Activated CD4-positive, alpha-beta T cell treated with anti-CD3 and anti-CD28 coated beads for 36 hours (primary cell): ENCODE measurements at places on chromosomes 12 and 14. TPM values are rescaled to one million over a fixed set of nuclear protein-coding genes. Genes with fewer than 3 reads are reported as not detected.

GRCh38 chr12:79063258-79063657 lies 198.7 kb downstream of the SYT1 start:
- H3K4me3 ChIP-seq: no peak overlapping the region
- DNase-seq: no peak
- no peak overlapping the region for H3K27ac ChIP-seq
- H3K27me3 ChIP-seq: no peaks in the 10 kb centered on the region
- no peaks in the 10 kb centered on the region for H3K36me3 ChIP-seq

- H3K27ac ChIP-seq: peak overlapping the region; percentile 82
- H3K27me3 ChIP-seq: no peaks in the 10 kb centered on the region
- H3K4me3 ChIP-seq: peak overlapping the region; percentile 93
- DNase-seq: peak; percentile 17
These were observed 1.5 kb downstream of the ZNF605 start for GRCh38 chr12:132954471-132955048.

DNA sequence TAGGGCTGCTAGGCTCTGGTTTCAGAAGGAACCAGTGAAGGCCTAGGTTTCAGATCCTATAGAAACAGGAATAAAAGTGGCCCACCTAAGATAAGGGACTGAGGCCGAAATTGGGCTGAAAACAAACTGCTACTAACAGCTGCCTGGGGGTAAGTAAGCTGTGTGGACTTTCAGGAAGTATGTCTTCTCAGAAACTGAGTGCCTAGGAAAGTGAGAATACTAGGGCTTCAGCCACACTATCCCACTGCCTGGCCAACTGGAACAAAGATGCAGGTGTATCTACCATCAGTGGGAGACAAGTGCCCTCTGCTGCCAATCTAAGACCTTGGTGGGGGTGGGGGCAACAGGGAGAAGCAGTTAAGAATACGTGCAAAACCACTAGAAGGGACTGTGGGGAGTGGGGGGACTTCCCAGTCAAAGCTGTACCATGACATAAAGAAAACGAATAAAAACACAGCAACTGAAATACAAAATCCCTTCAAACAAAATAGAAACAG lies 82.5 kb downstream of the MED13L start:
- DNase-seq: peak; percentile 81
- peak overlapping the region; percentile 40 for H3K4me3 ChIP-seq
- peaks cover 66% of the 10 kb centered on the region for H3K4me1 ChIP-seq
- H3K27me3 ChIP-seq: no peaks in the 10 kb centered on the region
- H3K27ac ChIP-seq: peak overlapping the region; percentile 69

Gene CFAP251
- 0.65 TPM for total RNA-seq

Gene RNASE11
- not detected for total RNA-seq

Gene GPR162
- total RNA-seq: 0.11 TPM

Gene IL31
- total RNA-seq: 4.0 TPM

Gene LAG3
- 93.9 TPM for total RNA-seq

Gene MSRB3
- 0.12 TPM for total RNA-seq

Gene LMNTD1
- not detected for total RNA-seq

DNA sequence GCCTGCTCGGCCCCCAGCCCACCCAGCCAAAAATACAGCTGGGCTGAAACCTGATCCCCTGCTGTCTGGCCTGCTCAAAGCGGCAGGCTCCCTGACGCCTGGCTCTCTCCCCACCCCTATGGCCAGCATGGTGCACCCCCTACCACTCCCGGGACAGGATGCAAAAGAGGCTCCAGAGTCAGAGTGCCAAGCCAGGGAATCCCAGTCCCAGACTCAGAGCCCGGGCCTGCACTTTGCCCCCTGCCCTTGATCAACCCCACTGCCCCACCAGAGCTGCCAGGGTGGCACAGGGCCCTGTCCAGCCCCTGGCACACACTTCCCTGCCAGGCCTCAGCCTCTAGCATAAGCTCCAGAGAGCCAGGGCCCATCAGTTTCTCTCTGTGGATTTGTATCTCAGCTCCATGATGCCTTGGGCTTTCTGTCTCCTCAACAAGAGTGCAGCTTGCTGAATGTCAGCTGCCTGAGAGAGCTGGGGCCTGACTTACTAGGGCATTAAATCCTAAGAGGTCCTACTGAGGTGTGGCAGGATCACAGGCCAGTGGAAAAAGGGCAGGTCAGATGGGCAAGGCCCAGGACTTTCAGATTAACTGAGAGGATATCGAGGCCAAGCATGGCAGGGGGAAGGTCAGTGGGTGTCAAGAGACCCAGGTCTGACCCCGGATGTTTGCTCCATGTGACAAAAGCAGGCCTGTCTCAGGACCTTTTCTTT lies 13.9 kb downstream of the ACVRL1 start:
- H3K36me3 ChIP-seq: no peaks in the 10 kb centered on the region
- peaks cover 11% of the 10 kb centered on the region for H3K4me1 ChIP-seq
- no peak for DNase-seq

DNA sequence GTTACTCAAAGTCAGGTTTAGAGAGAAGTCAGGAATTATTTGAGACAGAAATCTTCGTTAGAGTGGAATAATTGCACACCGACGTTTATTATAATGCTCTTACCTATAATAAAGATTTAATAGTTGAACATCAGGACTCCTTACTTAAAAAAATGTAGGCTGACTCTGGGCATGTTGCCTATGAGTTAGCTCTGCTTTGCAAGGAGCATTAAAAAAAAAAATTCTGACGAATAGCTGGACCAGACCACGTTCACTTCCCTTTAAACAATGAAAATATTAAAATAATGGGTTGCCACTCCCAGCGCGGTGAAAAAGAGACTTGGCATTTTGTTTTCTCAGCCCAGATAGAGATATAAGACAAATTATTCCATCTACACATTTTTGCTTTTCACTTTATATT lies 574 bp upstream of the FANCM start:
- H3K36me3 ChIP-seq: peaks cover 6% of the 10 kb centered on the region
- H3K27me3 ChIP-seq: no peaks in the 10 kb centered on the region
- peak overlapping the region; percentile 99 for H3K27ac ChIP-seq
- peak overlapping the region; percentile 93 for H3K4me3 ChIP-seq

Gene SLC25A47
- not detected for total RNA-seq

Gene GLIPR1L1
- total RNA-seq: not detected

GRCh38 chr12:108237272-108237671 lies 101.8 kb downstream of the CMKLR1 start:
- H3K4me3 ChIP-seq: no peak overlapping the region
- no peaks in the 10 kb centered on the region for H3K4me1 ChIP-seq
- no peak overlapping the region for H3K27ac ChIP-seq
- H3K27me3 ChIP-seq: peaks cover 21% of the 10 kb centered on the region
- no peak for DNase-seq

Gene CCNT1
- 85.1 TPM for total RNA-seq

GRCh38 chr12:28212182-28212581 lies 21.9 kb downstream of the CCDC91 start:
- peaks cover 10% of the 10 kb centered on the region for H3K4me1 ChIP-seq
- H3K4me3 ChIP-seq: no peak overlapping the region
- H3K36me3 ChIP-seq: peaks cover 30% of the 10 kb centered on the region
- DNase-seq: no peak
- no peaks in the 10 kb centered on the region for H3K27me3 ChIP-seq

Gene NFKBIA
- 298 TPM for total RNA-seq

DNA sequence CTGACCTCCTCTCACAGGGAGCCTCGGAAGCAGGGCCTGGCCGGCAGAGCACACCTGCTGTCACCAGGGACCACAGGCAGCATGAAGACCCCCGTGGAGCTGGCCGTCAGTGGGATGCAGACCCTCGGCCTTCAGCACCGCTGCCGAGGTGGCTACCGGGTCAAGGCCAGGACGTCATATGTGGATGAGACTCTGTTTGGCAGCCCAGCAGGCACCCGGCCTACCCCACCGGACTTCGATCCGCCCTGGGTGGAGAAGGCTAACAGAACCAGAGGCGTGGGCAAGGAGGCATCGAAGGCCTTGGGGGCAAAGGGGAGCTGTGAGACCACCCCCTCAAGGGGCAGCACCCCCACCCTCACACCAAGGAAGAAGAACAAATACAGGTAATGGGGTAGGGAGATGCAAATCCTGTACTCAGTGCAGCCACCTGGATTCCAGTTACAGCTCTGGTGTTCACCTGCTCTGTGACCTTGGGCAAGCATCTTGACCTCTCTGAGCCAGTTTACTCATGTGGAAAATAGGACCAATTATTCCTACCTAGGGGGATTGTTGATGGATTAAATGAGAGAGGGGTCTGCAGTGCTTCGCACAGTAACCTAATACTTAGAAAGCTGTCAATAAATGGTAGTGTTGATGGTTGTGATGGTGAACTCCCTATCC lies 1.3 kb downstream of the RITA1 start:
- no peaks in the 10 kb centered on the region for H3K27me3 ChIP-seq

DNA sequence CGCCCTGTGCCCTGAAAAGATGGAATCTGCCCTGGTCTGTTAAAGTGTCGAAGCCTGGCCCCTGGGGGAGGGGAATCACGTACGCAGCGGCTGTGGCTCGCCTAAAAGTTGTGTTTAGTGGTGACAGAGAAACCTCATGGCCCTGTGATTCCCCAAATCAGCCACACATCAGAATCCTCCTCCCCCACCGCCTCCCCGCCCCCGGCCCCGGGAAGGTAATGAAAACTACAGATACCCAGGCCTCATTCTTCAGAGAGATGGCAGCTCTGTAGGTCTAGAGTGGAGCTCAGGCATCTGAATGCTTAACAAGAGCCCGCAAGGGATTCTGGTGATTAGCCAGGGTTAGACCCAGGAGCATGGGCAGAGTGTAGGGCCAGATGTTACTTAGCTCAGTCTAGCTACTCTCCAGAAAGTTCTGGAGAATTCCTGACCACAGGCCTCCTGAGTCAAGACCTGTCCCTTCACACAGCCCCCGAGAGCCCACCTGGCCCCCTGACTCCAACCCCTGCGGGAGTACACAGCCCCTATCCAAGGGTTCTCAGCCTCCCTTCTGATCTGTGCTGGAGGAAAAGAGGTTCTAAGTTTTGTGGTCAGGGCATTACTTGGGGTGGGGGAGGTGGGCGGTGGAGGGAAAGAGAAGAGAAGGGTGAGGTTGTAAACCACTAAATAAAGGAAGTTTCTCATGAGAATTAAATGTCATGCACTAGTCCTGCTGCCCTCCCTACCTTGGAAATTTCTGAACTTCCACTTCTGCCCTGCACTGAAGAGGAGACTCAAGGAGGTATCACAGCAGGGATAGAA lies 114.8 kb downstream of the PLXNC1 start:
- H3K27me3 ChIP-seq: no peaks in the 10 kb centered on the region
- H3K36me3 ChIP-seq: peaks cover 20% of the 10 kb centered on the region
- peak overlapping the region; percentile 81 for H3K4me3 ChIP-seq
- peak overlapping the region; percentile 99 for H3K27ac ChIP-seq
- peaks cover 52% of the 10 kb centered on the region for H3K4me1 ChIP-seq
